ENCODE measurements at places on chromosomes 6 and 20. TPM values are rescaled to one million over a fixed set of nuclear protein-coding genes. Genes with fewer than 3 reads are reported as not detected.
A peak's percentile ranks its signal among the peaks of the same experiment; 100 is the strongest.

GRCh38 chr6:168925671-168926070 lies 328.0 kb downstream of the THBS2 start:
- H3K4me3 ChIP-seq: no peak overlapping the region
- H3K27ac ChIP-seq: no peak overlapping the region
- H3K36me3 ChIP-seq: no peaks in the 10 kb centered on the region
- no peak for DNase-seq
- H3K4me1 ChIP-seq: no peaks in the 10 kb centered on the region
- H3K27me3 ChIP-seq: no peaks in the 10 kb centered on the region

The SS18L1 gene
- total RNA-seq: 54.6 TPM

GRCh38 chr20:20365480-20366161 lies 2.3 kb upstream of the INSM1 start:
- no peak overlapping the region for H3K4me3 ChIP-seq
- DNase-seq: no peak
- no peaks in the 10 kb centered on the region for H3K4me1 ChIP-seq

GRCh38 chr6:170022827-170023619 lies 267.9 kb downstream of the DLL1 start:
- no peaks in the 10 kb centered on the region for H3K36me3 ChIP-seq
- H3K4me3 ChIP-seq: peak overlapping the region; percentile 29
- no peak for DNase-seq
- H3K27ac ChIP-seq: peak overlapping the region; percentile 69
- peaks cover 3% of the 10 kb centered on the region for H3K4me1 ChIP-seq

The TP53TG5 gene
- 6.4 TPM for total RNA-seq

GRCh38 chr6:142384519-142385254 lies 82.9 kb downstream of the ADGRG6 start:
- DNase-seq: no peak
- no peak overlapping the region for H3K27ac ChIP-seq
- no peak overlapping the region for H3K4me3 ChIP-seq
- H3K36me3 ChIP-seq: no peaks in the 10 kb centered on the region

The CNKSR3 gene
- total RNA-seq: 26.0 TPM

The ZBTB12 gene
- total RNA-seq: 5.3 TPM

DNA sequence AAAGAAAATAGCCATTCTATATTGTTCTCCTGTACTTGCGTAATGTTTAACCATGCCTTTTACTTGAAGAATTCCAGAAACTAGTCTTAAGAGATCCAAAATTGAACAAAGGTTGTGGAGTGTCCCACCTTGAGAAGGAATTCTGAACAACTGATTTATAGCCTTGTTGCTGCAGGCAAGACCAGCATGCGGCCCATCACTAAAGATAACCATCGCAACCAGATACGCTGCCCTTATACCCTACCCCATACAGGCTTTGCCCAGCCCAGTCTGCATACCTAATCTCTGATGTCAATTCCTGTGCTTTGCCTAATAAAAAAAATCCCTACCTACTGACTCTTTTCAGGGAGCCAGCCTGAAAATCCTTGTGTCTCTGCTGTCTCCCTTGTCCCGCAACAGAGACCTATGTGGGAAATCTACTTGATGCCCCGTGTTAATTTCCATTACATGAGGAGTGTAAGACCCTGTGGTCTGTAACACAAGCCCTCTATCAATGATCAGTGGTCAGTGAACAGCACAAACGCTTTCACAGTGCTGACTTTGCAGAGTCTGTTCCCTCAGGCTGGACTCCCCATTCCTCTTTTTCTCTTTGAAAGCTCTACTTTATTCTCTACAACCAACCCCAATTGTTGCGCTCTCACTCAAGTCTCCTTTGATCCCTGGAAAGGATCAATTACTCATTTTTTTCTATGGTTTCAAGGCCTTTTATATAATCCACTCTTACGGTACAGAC lies 125.7 kb upstream of the BTBD3 start:
- no peaks in the 10 kb centered on the region for H3K36me3 ChIP-seq
- H3K4me1 ChIP-seq: no peaks in the 10 kb centered on the region
- H3K27ac ChIP-seq: no peak overlapping the region

GRCh38 chr6:157533048-157533871 lies 152.3 kb downstream of the ZDHHC14 start:
- no peak overlapping the region for H3K4me3 ChIP-seq
- no peak for DNase-seq
- peaks cover 20% of the 10 kb centered on the region for H3K4me1 ChIP-seq
- no peak overlapping the region for H3K27ac ChIP-seq
- no peaks in the 10 kb centered on the region for H3K27me3 ChIP-seq

The C6orf141 gene
- 41.3 TPM for total RNA-seq

The C4A gene
- total RNA-seq: 24.6 TPM

The HRH3 gene
- total RNA-seq: 1.1 TPM

The LZTS3 gene
- total RNA-seq: 16.8 TPM

- no peak overlapping the region for H3K4me3 ChIP-seq
- peaks cover 8% of the 10 kb centered on the region for H3K4me1 ChIP-seq
- no peaks in the 10 kb centered on the region for H3K36me3 ChIP-seq
- H3K27ac ChIP-seq: no peak overlapping the region
- no peak for DNase-seq
Observed at GRCh38 chr6:52533491-52533890, 43.4 kb downstream of the TRAM2 start.

DNA sequence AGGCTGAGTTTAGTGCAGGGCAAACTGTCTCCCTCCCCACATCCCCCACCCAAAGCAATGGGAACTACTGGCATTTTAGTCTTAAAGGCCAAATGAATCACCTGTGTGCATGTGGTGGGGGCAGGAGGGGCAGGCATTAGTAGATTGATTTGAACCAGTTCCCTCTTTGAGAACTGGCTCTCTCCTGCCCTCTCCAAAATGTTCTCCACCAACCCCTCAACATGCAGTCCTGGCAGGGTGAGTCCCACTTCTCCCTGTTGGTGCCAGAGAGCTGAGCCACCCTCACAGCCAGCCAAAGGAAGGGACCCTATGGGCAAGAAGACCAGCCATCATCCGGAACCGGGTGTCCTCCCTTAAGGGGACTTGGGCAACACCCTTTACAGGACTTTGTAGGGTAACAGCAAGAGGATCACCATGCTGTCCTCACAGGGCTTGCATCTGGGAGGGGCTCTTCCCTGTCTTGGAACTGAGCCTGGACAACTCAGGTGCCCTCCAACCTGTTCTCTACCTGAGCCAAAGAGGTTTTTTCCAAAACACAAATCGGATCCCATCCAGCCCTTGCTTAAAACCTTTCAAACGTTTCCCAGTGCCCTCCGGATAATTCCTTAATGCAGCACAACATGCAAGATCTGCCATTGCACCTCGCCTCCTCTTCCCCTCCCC lies 80.6 kb downstream of the MRPL14 start:
- H3K4me3 ChIP-seq: no peak overlapping the region
- H3K4me1 ChIP-seq: peaks cover 7% of the 10 kb centered on the region
- H3K36me3 ChIP-seq: no peaks in the 10 kb centered on the region
- H3K27me3 ChIP-seq: no peaks in the 10 kb centered on the region
- no peak overlapping the region for H3K27ac ChIP-seq

DNA sequence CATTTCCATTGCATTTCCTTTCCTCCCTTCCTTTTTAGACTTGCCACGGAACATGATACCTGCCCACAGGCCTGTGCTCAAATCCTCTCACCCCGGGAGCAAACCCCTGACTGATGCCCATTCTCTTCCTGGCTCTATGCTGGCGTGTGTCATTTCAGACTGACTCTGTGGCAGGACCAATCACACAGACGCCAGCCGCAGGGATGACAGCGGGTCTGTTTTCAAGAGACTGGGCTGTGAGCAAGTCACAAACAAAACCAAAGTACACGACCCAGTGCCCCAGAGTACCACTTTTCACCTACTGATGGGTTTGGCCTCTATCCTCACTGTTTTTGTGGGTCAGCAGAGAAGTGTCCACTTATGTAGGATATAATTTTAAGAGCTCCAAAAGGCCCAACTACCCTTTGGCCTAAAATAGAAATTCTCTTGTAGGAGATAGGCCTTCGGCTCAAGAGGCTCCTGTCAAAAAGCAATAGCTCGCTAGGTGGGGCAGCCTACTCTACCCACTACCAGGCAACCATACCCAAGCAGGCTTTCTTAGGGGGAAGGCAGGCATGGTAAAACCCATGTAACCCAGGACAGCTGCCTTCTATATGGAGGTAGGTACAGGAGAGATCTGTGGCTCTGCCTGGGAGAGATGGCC lies 215.7 kb downstream of the CDC5L start:
- H3K27ac ChIP-seq: no peak overlapping the region
- H3K36me3 ChIP-seq: no peaks in the 10 kb centered on the region
- DNase-seq: no peak
- no peaks in the 10 kb centered on the region for H3K4me1 ChIP-seq
- no peaks in the 10 kb centered on the region for H3K27me3 ChIP-seq

DNA sequence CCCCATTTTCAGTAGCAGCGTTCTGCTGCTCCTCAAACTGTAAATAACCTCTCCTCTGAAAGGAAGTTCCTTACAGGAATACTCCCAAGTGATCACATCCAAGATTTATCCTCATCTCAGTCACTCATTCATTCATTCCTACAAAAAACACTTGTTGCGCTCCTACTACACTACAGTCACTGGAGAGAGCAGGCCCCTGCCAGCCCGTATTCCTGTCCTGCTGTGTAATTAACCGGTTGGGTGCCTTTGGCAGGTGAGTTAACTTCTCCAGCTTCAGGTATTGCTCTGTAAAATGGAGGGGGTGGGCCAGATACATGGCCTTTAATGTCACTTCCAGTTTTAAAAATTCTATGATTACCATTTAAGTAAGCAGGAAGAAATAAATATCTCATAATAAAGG lies 15.0 kb upstream of the ZBTB24 start:
- no peaks in the 10 kb centered on the region for H3K4me1 ChIP-seq
- no peak overlapping the region for H3K27ac ChIP-seq
- H3K27me3 ChIP-seq: no peaks in the 10 kb centered on the region
- no peaks in the 10 kb centered on the region for H3K36me3 ChIP-seq
- no peak overlapping the region for H3K4me3 ChIP-seq

GRCh38 chr6:147881432-147881831 lies 372.9 kb downstream of the SAMD5 start:
- no peak overlapping the region for H3K4me3 ChIP-seq
- no peaks in the 10 kb centered on the region for H3K4me1 ChIP-seq
- H3K36me3 ChIP-seq: no peaks in the 10 kb centered on the region
- H3K27me3 ChIP-seq: no peaks in the 10 kb centered on the region
- H3K27ac ChIP-seq: no peak overlapping the region
- DNase-seq: no peak

The SLC35F1 gene
- 1.6 TPM for total RNA-seq

The PPP1R18 gene
- 9.0 TPM for total RNA-seq

The CLPSL2 gene
- total RNA-seq: not detected

GRCh38 chr6:27896398-27896796 lies 15.8 kb downstream of the OR2B2 start:
- no peak overlapping the region for H3K4me3 ChIP-seq
- no peak overlapping the region for H3K27ac ChIP-seq
- peaks cover 6% of the 10 kb centered on the region for H3K4me1 ChIP-seq
- no peaks in the 10 kb centered on the region for H3K36me3 ChIP-seq

DNA sequence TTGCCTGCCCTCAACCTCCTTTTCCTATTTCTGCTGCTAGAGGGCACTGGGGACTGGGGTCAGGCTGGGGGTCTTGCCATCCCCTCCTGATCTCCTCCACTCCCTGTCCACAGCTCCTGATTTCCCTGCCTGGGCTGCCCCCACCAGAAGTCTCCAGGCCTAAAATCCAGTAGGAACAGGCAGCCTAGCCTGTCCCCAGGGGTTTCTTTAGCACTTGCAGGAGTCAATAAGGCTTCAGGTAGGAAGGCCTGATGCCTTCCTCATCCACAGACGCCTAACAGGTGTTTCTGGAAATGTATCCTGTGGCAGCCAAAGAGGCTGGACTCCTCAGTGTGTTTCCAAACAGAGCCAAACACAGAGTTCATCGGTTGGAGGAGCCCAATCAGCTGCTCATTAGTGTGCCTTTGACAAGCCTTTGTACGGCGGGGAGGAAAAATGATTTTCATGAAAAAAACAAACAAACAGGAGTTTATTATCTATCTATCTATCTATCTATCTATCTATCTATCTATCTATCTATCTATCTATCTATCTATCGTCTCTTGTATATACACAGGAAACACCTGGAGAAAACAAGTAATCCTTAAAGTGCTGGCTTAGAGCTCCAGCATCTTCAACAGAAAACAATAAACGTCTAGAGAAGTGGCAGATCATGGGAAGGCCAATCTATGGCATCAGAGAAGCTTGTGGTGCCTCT lies 3.7 kb upstream of the RAET1E start:
- H3K27me3 ChIP-seq: no peaks in the 10 kb centered on the region
- no peak for DNase-seq
- no peak overlapping the region for H3K27ac ChIP-seq
- H3K4me1 ChIP-seq: no peaks in the 10 kb centered on the region

The LCA5 gene
- 15.4 TPM for total RNA-seq

DNA sequence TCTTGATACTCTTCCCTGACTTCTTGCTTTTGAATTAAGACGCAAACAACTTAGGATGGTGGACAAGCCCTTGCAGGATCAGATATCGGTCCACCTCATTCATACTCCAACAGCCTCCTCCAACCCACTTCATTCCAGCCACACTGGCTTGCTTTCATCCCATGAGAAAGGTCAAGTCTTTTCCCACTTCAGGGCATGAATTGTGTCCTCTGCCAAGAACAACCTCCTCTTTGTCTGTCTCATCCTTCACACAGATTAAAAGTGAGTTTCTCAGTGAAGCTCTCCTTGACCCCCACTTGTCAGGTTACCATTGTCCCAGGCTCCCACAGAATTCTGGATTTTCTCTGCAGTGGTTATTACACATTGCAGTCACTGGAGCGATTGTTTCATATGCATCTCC lies 91.8 kb upstream of the TGM3 start:
- no peaks in the 10 kb centered on the region for H3K27me3 ChIP-seq
- DNase-seq: no peak
- peaks cover 8% of the 10 kb centered on the region for H3K4me1 ChIP-seq
- H3K4me3 ChIP-seq: no peak overlapping the region
- no peaks in the 10 kb centered on the region for H3K36me3 ChIP-seq
- no peak overlapping the region for H3K27ac ChIP-seq
